ENCODE measurements at places on chromosomes 12 and 14.

DNA sequence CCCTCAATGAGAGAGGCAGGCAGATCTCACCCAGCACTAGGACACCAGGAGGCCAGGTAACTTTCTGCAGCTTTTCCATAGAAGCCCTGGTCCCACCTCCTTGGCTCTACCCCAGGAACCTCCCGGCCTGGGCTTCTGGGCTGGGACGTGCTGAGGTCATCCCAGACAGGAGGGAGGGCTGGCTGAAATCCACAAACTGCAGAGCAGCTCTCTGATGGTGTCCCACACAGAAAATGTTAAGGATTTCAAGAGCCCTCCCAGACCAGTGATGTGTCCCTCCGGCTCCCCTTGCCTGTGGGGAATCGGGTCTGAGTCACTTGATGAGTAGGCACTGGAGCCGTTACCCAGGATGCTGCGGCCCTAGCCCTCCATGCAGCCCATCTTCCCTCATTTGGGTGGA lies 124.1 kb downstream of the ESRRB start:
- DNase-seq, result peak; percentile 39

DNA sequence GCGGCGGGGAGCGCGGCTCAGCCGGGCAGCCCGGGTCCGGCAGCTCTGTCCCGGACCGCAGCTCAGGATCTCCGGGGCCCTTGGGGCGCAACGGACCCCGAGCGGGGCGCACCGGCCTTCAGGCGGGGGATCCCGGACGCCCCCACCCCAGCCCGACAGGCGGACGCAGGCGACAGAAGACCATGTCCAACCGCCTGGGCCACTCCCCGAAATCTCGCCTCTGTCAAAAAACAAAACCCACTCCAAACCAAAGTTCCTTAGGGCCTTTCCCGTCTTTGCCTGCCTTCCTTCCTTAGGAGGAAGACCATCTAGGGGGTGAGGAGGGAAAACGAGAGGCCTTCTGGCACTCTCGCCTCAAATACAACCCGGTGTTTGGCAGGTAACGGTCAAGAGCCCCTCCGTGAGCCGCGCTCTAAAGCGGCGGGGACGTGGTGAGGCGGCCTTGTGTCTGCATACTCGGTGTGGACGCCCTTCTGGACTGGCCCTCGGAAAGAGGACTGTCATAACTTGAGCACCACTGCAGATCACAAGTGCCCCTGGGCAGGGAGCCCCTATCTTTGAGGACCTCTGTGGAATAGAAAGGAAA lies 604 bp downstream of the HCFC2 start:
- peak; percentile 34 for DNase-seq

DNA sequence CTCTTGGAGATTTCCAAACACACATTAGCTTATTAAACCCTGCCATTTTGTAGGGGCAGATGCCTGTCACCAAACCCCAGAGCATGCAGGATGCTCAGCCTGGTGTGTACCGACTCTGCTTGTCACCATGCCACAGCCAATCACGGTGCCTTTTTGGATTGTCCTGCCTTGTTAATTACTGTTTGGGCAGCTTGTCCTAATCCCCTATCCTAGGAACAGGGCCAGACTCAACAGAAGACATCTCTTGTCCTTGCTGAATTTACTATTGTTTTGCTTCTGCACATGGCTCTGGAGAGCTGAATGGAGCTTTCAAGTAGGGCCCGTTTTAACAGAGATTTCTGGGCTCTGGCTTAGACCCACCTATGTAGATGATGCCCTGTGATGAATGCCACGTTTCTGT lies 388.5 kb downstream of the AACS start:
- DNase-seq, result no peak

DNA sequence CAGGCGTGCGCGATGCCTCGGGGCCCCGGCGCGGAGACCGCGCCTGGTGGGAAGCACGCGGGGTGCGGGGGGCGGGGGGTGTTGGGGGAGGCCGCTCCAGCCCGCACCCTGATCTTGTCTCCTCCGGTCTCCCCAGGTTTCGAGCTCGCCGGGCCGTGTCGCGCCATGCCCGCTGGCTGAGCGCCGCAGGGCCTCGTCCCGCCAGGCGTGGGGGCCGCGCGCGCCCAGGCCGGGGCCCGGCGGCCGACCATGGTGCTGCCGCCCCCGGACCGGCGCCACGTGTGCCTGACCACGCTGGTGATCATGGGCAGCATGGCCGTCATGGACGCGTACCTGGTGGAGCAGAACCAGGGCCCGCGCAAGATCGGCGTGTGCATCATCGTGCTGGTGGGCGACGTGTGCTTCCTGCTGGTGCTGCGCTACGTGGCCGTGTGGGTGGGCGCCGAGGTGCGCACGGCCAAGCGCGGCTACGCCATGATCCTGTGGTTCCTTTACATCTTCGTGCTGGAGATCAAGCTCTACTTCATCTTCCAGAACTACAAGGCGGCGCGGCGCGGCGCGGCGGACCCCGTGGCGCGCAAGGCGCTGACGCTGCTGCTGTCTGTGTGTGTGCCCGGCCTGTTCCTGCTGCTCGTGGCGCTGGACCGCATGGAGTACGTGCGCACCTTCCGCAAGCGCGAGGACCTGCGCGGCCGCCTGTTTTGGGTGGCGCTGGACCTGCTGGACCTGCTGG lies 2.4 kb downstream of the TMEM121 start:
- DNase-seq, result no peak

- no peak for DNase-seq
Measured at GRCh38 chr12:83622205-83622604, 935.5 kb downstream of the TMTC2 start.

DNA sequence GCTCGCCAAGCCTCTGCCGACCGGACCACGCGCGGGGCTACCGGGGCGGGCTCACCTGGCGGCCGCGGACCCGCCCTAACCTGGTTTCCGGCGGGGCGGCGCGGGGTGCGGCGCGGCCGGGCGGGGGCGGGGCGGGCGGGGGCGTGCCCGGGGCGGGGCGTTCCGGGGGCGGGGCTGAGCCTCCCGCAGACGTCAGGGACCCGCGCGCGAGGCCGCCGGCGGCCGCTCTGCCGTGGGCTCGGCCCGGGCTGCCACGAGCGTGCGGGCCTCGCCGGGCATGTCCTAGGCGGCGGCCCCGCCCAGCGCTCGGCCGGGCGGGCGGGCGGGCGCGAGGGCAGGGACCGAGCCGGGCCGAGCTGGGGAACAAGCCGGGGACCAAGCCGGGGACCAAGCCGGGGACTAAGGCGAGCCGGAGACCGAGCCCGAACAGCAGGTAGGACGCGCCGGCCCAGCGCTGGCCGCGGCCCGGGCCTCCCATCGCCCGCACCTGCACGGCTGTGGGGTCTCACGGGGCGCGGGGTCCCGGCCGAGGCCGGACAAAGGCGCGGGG lies at the start of gene CEP170B:
CEP170B (plus strand) TSS at position 188 of the 550 bp plus-strand sequence. CDS start 3,183 bp downstream, outside the sequence.
- peak; percentile 46 for DNase-seq

DNA sequence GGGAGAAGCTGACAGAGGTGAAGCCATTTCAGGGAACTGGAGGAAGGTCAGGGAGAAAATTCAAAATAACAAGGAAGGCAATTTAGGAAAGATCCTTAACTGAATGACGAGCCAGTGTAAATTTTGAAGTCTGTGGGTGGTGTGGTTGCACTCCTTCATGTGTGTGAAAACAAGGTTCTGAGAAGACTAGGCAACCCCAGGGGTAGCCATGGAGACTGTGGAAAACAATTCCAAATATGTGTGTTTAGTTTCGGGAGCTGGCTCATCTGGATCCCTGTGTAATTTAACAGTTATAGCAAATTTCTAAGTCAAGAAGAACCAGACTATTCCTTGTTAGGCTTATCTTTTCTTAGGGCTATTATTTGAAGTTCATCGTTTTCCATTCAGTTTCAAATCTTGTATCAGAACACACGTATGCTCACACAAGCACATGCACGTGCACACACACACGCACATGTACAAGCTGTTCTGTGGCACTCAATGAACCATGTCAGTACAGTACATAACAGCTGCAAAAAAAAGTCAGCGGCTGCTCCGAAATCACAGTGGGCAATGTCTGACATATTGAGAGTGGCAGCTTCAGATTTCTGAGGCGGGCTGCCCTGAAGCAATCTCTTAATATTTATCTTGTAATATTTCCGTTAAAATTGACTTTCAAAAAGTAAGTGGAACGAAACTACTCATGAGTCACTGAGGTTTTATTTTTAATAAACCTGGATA lies 411.2 kb downstream of the AEBP2 start:
- DNase-seq, result no peak

DNA sequence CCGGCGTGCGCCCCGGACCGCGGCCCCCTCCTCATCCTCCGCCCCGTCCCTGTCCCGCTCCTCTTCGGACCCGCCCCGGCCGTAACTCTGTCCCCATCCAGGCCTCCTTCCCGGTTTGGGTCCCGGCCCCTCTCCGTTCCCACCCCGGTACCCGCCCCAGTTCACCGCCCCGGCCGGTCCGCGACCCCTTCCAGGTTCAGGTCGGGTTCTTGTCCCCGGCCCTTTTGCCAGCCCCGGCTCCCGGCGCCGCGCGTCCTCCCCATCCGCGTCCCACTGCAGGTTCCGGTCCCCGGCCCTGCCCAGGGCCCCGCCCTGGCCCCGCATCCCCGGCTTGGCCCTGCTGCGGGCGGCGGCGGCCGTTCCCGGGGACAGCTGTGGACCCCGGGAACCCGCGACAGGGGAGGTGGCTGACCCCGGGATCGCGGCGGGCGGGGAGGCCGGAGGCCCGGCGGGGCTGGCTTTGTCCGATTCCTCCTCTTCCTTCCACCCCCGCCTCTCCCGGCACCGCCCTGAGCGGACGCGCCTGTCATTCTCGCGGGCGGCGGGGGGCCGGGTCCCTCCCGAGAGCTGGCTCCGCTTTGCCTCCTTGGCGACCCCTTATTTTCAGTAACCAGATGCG lies 601 bp downstream of the KLC1 start:
- peak; percentile 78 for DNase-seq

DNA sequence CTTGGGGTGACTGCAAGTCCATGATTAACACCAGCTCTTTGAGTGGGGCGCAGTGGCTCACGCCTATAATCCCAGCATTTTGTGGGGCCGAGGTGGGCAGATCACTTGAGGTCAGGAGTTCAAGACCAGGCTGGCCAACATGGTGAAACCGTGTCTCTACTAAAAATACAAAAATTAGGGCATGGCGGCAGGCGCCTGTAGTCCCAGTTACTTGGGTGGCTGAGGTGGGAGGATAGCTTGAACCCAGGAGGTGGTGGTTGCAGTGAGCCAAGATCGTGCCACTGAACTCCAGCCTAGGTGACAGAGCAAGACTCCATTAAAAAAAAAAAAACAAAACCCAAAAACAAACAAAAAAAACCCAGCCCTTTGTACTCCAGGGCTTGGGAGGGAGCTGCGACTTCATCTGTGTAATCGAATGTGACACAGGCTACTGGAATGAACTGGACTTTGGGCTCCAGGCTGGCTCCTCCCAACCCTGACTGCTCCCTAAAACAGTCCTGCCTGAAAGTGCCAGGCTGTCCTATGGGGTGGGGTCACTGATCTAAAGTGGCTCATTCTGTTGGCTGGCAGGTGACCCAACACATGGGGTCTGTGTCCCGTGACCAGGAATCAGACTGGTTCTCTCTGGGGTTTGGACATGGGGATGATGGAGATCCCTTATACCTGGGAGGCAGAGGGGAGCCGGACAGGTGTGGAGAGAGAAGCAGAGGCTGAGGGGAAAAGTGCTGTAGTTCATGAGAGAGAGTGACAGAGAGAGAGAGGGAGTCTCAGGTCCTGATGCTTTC lies 9.3 kb upstream of the C12orf43 start:
- DNase-seq, result no peak

DNA sequence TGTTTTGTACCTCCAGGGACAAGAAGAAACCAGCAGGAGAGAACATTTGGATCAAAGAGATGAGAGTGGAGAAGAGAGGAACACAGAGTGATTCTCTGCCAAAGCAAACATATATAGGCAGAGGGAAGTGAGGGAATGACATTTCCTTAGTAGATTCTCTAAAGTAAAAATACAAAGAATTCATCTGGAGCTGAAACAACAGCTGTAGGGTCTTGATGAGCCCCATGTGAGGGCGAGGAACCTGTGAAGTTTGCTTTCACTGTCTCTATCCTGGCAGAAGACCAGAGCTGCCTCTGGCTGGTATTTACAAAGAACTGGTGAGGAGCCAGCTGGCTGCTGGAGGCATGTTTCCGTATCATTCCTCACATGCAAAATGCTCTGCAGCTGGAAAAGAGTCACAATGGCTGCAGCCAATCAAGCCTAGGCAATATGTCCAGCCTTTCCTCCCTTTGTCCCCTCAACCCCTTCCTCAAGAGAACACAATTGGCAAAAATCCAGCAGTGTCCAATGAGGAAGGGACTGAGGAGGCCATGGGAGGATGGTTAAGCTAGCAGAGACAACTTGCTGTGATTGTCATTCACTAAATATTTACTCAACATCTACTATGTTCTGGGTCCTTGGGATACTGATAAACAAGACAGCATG lies 122.5 kb downstream of the PHLDA1 start:
- peak; percentile 90 for DNase-seq

All from heart left ventricle (tissue), 16 donors.